ENCODE measurements at places on chromosomes 1 and 21.
A peak's percentile ranks its signal among the peaks of the same experiment; 100 is the strongest.

DNA sequence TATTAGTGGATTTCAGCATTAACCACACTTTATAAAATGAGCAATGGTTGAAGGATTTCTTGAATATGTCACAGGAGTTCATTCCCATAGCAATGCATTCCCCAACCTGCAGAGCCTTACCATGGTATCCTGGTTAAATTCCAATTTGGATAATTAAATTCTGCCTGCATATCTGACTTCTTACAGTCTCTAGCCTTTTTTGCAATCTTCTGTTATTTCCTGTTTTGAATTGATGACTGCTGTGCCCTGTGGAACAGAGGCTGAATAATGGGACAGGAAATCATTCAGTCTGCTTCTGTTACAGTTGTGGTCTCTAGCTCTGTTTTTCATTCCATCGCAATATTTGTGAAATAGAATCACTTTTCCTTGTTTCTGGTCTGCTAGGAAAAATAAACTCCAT lies 1823.9 kb downstream of the PLA2G4A start:
- no peak for DNase-seq

DNA sequence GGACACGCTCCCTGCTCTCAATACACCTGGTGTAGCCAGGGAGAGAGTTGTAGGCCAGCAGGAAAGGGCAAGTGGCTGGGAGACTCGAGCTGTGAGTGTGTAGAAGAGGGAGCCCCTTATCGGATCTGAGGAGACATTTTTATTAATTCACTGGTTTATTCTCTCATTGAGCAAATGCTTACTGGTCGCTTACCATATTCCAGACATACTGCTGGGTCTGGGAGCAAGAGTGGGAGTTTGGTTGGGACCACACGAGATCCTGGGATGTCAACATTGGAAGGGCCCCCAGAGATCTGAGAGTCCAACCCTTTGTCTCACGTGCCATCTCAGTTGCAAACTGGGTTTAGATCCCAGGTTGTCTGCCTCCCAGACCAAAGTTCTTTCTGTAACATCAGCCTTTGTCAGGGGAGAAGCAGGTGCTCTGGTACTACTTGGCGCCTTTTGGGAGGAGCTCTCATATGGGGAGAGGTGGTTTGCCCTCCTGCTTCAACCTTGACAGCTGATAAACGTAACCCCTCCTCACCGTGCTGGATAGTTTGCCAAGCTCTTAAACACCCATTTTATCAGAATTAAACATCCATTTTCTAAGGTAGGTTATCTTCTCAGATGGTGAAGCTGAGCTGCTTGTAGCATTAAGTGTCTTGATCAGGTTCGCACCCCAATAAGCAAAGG lies 742 bp downstream of the TMEM222 start:
- no peak for DNase-seq

- no peak for DNase-seq
These were observed 16.9 kb downstream of the TENT5C start for GRCh38 chr1:117622726-117623125.

GRCh38 chr1:145977486-145978470 lies 13.3 kb downstream of the POLR3GL start:
- DNase-seq = peak; percentile 89

DNA sequence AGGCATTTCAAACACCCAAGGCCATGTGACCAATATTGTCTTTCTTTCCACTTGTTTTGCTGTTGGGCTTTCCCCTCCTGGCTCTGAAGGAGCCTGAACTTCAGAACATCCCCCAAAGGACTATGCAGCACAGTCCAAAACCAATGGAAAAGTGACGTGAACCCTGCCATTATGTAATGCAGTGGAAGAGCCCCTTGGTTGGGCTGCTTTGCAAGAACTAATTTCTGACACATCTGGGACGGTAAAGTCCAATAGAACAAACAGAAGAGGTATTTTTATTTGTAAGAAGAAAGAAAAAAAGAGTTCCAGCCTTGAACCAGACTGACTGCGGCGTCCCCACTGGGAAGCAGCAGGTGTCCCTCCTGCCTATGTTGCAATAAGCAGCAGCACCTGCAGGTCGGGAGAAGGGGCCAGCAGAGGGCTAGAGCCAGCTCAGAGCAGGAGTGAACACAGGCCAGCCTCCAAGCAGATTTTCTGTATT lies 116.7 kb downstream of the CDC7 start:
- DNase-seq = no peak

- DNase-seq = no peak
These were observed 2.4 kb upstream of the PPOX start for GRCh38 chr1:161163793-161164192.

DNA sequence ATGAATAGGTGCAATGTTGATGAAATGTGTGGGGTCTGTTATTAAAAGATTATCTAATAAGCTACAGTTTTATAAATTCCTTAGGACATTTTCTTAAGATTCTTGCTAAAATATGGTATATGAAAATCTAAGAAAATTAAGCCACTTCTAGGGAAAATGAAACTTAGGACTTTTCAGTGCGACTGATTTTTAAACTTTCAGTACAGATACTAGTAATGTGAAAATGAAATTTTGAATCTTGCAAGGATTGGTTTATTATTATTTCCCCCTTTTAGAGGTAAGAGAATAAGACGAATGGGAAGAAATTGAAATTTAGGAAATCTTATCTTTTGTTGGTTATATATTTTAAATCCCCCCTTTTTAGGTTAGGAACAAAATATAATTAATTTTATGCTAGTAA lies 16.4 kb downstream of the CAPZA1 start:
- no peak for DNase-seq

DNA sequence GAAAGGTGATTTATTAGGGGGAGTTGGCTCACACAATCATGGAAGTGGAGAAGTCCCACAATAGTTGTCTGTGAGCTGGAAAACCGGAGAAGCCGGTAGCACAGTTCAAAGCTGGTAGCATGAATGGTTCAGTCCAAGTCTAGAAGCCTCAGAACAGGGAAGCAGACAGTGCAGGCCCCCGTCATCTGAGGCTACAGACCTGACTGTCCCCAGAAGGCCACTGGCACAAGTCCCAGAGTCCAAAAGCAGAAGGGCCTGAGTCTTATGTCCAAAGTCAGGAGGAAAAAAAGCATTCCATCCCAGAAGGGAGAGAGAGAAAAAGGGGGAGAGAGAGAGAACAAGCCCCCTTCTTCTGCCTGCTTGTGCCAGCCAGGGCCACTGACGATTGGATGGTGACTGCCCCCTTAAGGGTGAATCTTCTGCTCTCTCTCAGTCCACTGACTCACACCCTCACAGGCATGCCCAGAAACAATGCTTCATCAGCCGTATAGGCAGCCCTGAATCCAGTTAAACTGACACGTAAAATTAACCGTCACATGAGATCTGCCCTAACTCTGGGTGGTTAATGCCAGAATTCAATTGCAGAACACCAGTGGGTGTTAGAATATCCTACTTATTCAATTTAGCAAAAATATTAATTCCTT lies 49.3 kb upstream of the POU2F1 start:
- DNase-seq = no peak

GRCh38 chr1:15357612-15358207 lies 52.0 kb upstream of the EFHD2 start:
- DNase-seq = no peak

- no peak for DNase-seq
These were observed 45.9 kb upstream of the IPO9 start for GRCh38 chr1:201783058-201783457.

- DNase-seq = no peak
These were observed 12.1 kb downstream of the SH3BGRL3 start for GRCh38 chr1:26291939-26292338.

GRCh38 chr1:208298593-208299269 lies 54.5 kb upstream of the PLXNA2 start:
- DNase-seq = no peak

GRCh38 chr21:39850333-39850732 lies 16.9 kb upstream of the PCP4 start:
- no peak for DNase-seq

DNA sequence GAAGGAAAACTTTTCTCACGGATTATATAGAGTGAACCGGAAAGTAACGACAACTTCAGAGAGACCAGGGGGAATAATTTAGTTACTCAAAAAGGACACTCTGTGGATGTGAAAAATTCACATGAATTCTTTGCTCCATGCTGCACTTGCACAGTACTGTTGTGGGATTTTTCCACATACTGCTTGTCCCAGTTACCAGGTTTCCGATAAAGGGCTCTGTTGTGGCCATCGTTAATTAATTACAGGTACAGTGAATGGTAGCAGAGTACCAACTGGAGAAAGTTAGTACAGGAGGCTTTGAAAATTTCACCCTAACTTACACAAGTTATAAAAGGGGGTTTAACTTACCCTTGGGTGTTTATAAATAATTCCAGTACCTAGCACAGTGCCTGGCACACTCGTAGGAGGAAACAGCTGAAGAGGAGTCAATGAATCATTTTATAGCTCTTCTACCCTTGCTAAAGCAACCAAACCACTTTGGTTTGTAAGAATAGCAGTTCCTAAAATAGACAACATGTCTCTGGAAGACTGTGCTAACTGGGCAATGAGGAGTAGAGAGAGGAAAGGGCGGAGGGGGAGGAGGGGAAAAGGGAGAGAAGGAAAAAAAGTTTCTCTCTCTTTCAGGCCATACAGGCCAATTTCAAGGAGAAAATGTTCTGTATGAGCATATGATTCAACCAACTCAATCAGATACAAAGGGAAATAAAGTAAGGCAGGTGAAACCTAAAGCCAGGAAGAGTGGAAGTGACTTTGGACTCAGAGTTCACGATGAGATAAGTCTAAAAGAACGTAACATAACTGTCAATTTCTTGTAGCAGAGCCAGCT lies 98.3 kb upstream of the MAGI3 start:
- DNase-seq = no peak

DNA sequence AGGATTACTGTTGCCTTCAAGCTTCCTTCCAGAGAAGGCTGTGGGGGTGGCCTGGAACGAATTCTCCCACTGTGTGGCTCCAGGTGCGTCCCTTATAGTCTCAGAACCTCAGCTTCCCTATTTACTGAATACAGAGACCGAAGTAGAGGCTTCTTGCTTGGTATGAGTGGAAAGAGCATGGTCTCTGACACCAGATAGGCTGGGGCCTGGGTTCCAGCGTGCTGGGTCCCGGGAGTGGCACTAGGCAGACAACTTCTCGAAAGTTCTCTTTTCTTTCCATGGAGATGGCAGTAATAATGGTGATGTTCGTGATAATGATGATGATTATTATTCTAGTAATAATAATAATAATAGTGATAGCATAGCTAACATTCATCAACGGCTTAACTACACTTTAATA lies 161.7 kb downstream of the PTPRU start:
- no peak for DNase-seq

Measured in CD4-positive, alpha-beta T cell treated with Interleukin-17A for 1 hour (primary cell).